ENCODE measurements at places on chromosomes 4 and X.

- DNase-seq = no peak
These were observed 49.1 kb upstream of the DYNLT3 start for GRCh38 chrX:37896511-37896890.

DNA sequence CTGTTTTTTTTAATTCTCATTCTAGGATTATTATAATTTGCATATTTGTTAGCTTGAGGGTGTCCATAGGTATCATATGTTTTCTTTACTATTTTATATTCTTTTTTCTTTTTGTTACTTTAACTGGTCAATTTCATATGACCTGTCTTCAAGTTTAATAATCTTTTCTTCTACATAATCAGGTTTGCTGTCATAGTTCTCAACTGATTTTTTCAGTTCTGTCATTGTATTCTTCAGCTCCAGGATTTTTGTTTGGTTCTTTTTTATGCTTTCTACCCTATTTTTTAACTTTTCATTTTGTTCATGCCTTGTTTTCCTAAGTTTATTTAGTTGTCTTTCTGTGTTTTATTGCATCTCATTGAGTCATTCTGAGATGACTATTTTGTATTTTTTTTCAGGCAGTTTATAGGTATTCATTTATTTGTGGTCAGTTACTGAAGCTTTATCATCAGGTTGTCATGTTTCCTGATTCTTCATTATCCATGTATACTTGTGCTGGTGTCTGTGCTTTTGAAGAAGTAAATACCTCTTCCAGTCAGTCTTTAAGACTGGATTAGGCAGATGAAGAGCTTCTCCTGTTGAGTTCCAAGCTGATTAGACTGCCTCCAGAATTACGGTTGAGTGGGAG, 220.3 kb upstream of the VEGFC start:
- DNase-seq = no peak

DNA sequence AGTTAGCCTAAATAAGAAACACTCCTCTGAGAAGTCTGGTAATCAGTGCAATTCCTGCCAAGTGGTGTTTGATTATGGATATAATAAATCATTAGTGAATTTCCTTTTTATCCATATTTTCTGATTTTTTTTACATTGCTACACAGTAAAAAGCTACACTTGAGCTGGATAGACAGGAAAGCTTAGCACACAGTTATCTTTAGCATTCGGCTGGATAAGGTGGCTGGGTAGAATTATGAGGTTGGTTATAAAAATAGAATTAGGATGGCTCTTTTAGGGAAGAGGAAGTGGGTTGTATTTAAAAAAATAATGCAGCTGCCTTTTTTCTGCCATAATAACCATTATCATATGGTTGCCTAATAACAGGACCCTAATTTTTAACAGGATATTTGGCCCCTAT, 460.6 kb downstream of the NAF1 start:
- no peak for DNase-seq

GRCh38 chrX:130414800-130415199, 13.0 kb downstream of the RBMX2 start:
- DNase-seq = no peak

- DNase-seq = no peak
These were observed 54.4 kb downstream of the KLHL13 start for GRCh38 chrX:118062048-118062789.

- DNase-seq = peak; percentile 2
These were observed 57.3 kb downstream of the SH3BGRL start for GRCh38 chrX:81259020-81259713.

GRCh38 chr4:3762753-3763549, 3.2 kb upstream of the ADRA2C start:
- DNase-seq = no peak
